Activated CD4-positive, alpha-beta memory T cell treated with anti-CD3 and anti-CD28 coated beads for 36 hours (primary cell): ENCODE measurements at places on chromosomes 3 and 15. TPM values are rescaled to one million over a fixed set of nuclear protein-coding genes. Genes with fewer than 3 reads are reported as not detected.
A peak's percentile ranks its signal among the peaks of the same experiment; 100 is the strongest.

The GOLGA6C gene
- not detected for total RNA-seq

The ALDH1L1 gene
- not detected for total RNA-seq

The DZIP1L gene
- total RNA-seq: not detected

DNA sequence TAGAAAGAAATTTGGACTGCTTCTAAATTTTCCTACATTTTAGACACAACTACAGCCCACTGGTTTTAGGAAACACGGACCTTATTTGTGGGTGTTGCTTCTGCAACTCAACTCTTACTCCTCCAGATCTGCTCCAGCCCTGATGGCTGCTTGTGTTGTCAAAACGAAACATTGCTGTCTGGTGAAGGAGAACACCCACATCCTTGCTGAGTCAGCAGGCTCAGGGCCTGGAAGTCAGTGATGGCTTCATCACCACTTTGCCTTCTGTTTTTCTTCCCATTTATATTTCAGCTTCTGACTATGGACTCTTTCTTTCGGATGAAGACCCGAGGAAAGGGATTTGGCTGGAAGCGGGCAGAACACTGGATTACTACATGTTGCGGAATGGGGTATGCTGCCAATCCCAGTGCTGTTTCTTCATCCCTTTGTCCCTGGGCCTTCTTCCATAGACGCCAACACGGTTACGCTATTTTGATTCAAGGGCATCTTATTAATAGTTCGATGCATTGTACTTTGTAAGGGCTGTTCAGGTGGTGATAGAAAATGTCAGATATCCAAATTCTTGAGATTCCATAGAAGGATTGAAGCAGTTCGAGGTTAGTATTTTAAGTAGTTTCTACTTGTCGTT lies 392.6 kb upstream of the TPM1 start:
- no peaks in the 10 kb centered on the region for H3K36me3 ChIP-seq
- H3K4me3 ChIP-seq: no peak overlapping the region
- peaks cover 1% of the 10 kb centered on the region for H3K27me3 ChIP-seq
- no peak overlapping the region for H3K27ac ChIP-seq

GRCh38 chr3:3919316-3919715 lies 120.1 kb downstream of the LRRN1 start:
- no peaks in the 10 kb centered on the region for H3K36me3 ChIP-seq
- H3K27ac ChIP-seq: no peak overlapping the region
- DNase-seq: no peak
- no peaks in the 10 kb centered on the region for H3K4me1 ChIP-seq
- no peaks in the 10 kb centered on the region for H3K27me3 ChIP-seq
- H3K4me3 ChIP-seq: no peak overlapping the region

GRCh38 chr3:26714485-26714884 lies 91.9 kb downstream of the LRRC3B start:
- H3K36me3 ChIP-seq: no peaks in the 10 kb centered on the region
- no peaks in the 10 kb centered on the region for H3K4me1 ChIP-seq
- no peak for DNase-seq
- no peak overlapping the region for H3K27ac ChIP-seq
- H3K4me3 ChIP-seq: no peak overlapping the region

- no peak for DNase-seq
- no peaks in the 10 kb centered on the region for H3K36me3 ChIP-seq
- no peak overlapping the region for H3K27ac ChIP-seq
- H3K4me1 ChIP-seq: peaks cover 1% of the 10 kb centered on the region
- H3K27me3 ChIP-seq: peaks cover 14% of the 10 kb centered on the region
Measured at GRCh38 chr3:150870406-150870805, 34.8 kb downstream of the MINDY4B start.

DNA sequence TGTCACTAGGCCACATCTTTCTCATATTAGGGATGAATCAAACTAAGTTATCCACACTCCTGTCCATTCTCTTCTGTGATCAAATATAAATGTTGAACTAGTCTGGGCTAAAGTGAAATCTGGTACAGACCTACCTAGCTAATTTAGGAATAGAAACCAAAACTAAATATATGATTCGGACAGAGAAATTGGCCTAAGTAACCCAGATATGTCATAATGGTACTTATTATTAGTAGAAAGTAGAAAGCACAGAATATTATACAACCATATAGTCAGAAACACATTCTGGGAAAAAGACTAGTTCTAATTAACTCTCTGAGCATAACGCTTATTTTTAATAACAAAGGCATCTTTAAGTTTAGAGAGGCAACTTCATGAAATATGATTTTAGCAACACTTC lies 389.0 kb downstream of the LSAMP start:
- no peaks in the 10 kb centered on the region for H3K36me3 ChIP-seq
- H3K27me3 ChIP-seq: no peaks in the 10 kb centered on the region
- H3K27ac ChIP-seq: no peak overlapping the region
- no peak overlapping the region for H3K4me3 ChIP-seq
- H3K4me1 ChIP-seq: no peaks in the 10 kb centered on the region

DNA sequence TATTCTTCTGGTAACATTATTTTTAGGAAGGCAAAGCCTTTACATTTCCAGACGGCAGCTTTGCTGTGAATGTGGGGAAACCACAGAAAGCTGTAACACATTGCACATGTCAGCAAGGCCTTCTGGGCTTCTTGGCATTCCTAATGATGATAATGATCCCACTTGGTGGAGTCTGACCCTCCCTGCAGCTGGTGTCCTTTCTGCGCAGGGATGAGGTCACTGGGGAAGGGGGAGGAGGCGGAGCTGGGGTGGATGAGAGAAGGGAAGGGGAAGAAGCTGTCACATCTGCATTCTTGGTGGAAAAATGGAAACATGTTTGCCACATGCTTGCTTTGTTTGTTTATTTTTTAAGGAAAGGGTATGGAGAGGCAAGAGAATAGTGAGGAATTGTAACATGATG lies 68.6 kb downstream of the FILIP1L start:
- no peaks in the 10 kb centered on the region for H3K36me3 ChIP-seq
- H3K4me3 ChIP-seq: no peak overlapping the region
- no peak overlapping the region for H3K27ac ChIP-seq
- DNase-seq: no peak
- H3K4me1 ChIP-seq: peaks cover 10% of the 10 kb centered on the region

GRCh38 chr15:65032801-65033537 lies 3.5 kb upstream of the MTFMT start:
- H3K4me3 ChIP-seq: no peak overlapping the region
- peaks cover 13% of the 10 kb centered on the region for H3K4me1 ChIP-seq
- no peaks in the 10 kb centered on the region for H3K36me3 ChIP-seq
- no peak overlapping the region for H3K27ac ChIP-seq

GRCh38 chr15:59190291-59190690 lies 16.4 kb upstream of the LDHAL6B start:
- no peak for DNase-seq
- H3K4me3 ChIP-seq: no peak overlapping the region
- H3K27ac ChIP-seq: no peak overlapping the region
- H3K27me3 ChIP-seq: peaks cover 7% of the 10 kb centered on the region

DNA sequence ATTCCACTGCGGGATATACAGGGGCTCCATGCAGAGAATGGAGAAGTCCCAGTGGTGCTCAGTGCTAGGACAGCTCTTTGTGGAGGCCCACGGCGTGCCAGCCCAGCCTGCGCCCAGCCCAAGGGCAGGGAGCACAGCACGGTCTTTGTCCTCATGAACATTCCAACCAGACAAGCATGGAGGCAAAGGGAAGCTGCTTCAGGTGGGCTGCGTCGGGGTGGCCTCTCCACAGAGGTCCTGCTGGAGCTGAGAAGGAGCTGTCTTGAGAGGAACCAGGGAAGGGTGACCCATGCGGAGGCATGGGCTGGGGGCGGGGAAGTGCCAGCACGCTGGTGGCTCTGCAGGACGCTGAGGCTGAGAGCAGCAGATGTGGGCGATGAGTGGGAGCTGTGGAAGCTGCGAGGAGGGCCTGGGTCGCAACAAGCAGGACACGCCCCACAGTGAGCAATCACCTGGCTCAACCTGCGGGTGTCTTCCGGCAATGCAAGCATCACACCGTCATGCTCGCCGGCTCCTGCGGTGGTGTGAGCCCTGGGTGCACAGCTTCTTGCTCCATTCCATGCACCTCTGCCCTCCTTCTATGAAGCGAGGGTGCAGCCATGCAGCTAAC lies 14.0 kb upstream of the KLF15 start:
- H3K36me3 ChIP-seq: no peaks in the 10 kb centered on the region
- no peaks in the 10 kb centered on the region for H3K4me1 ChIP-seq
- no peaks in the 10 kb centered on the region for H3K27me3 ChIP-seq
- DNase-seq: no peak

DNA sequence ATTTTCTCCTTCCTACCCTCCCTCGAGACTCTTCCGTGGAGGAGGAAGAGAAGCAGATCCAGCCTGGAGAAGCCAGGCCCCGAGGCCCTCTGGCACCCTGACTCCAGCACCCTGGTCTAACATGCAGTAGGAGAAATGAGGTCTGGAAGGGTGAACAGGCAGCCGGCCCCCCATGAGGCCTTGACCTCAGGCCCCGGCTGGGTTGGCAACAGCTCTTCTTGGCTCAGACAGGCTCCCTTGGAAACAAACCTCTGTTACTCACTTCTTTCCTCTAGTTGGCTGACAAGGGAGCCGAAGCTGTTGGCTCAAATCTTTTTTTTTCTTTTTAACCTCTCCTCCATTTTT lies 73.4 kb downstream of the CPN2 start:
- DNase-seq: no peak
- H3K27me3 ChIP-seq: peaks cover 2% of the 10 kb centered on the region
- no peak overlapping the region for H3K4me3 ChIP-seq
- no peaks in the 10 kb centered on the region for H3K4me1 ChIP-seq
- no peak overlapping the region for H3K27ac ChIP-seq
- no peaks in the 10 kb centered on the region for H3K36me3 ChIP-seq

- H3K36me3 ChIP-seq: no peaks in the 10 kb centered on the region
- H3K27me3 ChIP-seq: peaks cover 3% of the 10 kb centered on the region
- no peak overlapping the region for H3K27ac ChIP-seq
- no peaks in the 10 kb centered on the region for H3K4me1 ChIP-seq
- DNase-seq: no peak
Measured at GRCh38 chr15:39357480-39358268, 223.2 kb upstream of the THBS1 start.

DNA sequence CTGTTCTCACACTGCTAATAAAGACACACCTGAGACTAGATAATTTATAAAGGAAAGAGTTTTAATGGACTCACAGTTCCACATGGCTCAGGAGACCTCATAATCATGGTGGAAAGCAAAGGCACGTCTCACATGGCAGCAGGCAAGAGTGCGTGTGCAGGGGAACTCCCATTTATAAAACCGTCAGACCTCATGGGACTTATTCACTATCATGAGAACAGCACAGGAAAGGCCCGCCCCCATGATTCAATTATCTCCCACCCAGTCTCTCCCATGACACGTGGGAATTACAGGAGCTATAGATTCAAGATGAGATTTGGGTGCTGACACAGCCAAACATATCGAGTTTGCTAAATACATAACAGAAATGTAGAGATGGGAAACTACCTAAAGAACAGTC lies 39.5 kb upstream of the DGKG start:
- no peaks in the 10 kb centered on the region for H3K36me3 ChIP-seq
- H3K4me1 ChIP-seq: no peaks in the 10 kb centered on the region
- no peak overlapping the region for H3K4me3 ChIP-seq
- H3K27me3 ChIP-seq: peaks cover 5% of the 10 kb centered on the region
- peak; percentile 31 for DNase-seq

- H3K4me1 ChIP-seq: no peaks in the 10 kb centered on the region
- DNase-seq: no peak
- no peak overlapping the region for H3K4me3 ChIP-seq
- peaks cover 3% of the 10 kb centered on the region for H3K36me3 ChIP-seq
- no peaks in the 10 kb centered on the region for H3K27me3 ChIP-seq
Measured at GRCh38 chr3:71549951-71550350, 33.6 kb downstream of the FOXP1 start.

DNA sequence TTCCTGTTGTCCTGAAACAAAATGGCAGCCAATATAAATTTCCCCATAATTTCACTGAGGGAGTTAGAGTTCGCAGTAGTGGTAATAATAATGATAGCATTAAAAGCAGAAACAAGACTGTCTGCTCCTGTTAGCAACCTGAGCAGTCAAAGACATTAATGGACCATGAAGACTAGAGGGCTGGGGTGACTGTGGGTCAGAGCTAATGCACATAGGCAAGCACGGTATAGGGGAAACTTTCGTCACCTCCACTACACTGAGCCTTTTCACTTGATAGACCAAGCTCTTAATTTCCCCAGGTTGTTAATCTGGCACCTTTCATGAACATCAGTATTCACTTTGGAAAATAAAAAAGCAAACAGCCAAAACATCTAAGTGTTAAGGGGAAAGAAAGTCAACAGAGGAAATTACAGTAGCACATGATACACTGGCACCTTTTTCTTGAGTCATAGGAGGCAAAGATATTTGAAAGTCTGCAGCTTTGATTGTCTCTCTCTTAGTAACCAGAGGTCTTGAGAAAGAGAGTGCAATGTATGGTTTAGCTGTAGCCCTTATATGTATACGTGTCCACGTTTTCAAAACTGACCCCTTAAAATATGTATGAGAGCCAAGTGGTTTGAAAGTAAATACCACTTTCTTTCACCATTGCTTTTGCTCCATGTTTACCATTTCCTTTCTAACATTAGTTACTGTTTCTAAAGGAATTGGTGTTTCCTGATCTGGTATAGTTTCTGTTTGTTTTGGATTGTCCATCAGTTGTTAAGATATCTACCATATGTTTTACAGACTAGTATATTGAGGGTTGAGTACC lies 104.8 kb downstream of the FILIP1L start:
- no peaks in the 10 kb centered on the region for H3K4me1 ChIP-seq
- H3K27me3 ChIP-seq: no peaks in the 10 kb centered on the region
- DNase-seq: no peak
- H3K4me3 ChIP-seq: no peak overlapping the region

- H3K36me3 ChIP-seq: no peaks in the 10 kb centered on the region
- H3K4me1 ChIP-seq: no peaks in the 10 kb centered on the region
- no peak overlapping the region for H3K27ac ChIP-seq
- no peak for DNase-seq
- no peaks in the 10 kb centered on the region for H3K27me3 ChIP-seq
Measured at GRCh38 chr3:146382386-146382785, 87.0 kb downstream of the PLSCR2 start.

GRCh38 chr3:83438188-83438587 lies 1520.6 kb upstream of the CADM2 start:
- no peaks in the 10 kb centered on the region for H3K4me1 ChIP-seq
- H3K4me3 ChIP-seq: no peak overlapping the region
- no peaks in the 10 kb centered on the region for H3K27me3 ChIP-seq
- no peak for DNase-seq
- no peaks in the 10 kb centered on the region for H3K36me3 ChIP-seq
- H3K27ac ChIP-seq: no peak overlapping the region

DNA sequence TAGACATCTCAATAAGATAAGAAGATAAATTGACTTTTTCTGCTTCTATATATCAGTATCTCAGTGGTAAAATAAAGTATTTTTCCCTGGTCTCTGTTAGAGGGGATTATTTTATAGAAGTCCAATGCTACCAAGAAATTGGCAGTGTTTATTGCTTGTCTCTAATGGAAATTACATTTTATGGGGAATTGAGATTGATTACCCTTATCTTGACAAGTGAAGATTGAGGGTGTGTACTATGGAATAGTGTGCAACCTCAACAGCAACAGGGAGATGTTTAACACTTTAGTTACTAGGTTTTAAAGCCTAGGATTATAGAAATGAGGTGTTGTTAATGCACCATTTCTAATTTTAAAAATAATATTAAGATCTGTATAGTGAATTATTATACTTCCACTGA lies 154.8 kb upstream of the ROBO1 start:
- no peak overlapping the region for H3K27ac ChIP-seq
- H3K36me3 ChIP-seq: no peaks in the 10 kb centered on the region
- no peak overlapping the region for H3K4me3 ChIP-seq
- DNase-seq: no peak
- H3K4me1 ChIP-seq: no peaks in the 10 kb centered on the region
